ENCODE measurements at places on chromosomes 5 and 9. TPM values are rescaled to one million over a fixed set of nuclear protein-coding genes. Genes with fewer than 3 reads are reported as not detected.

DNA sequence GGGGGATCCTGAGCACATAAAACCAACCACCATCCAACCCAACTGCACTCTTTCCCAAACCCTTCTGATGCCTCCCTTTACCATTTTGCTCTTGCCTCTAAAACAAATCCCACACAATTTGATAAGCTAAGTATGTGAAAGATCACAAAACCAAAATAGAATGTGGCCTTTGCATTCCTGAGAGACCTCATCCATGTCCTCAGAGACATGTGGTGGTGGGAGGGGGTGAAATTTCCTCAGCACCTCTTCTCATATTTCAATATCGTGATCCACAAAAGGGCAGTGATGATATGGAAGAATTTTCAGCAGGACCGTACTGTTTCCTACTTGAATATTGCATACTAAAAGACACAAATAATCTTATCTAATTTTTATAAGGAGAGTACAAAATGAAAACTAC is 423.3 kb downstream of the TLE1 start:
- DNase-seq = no peak

DNA sequence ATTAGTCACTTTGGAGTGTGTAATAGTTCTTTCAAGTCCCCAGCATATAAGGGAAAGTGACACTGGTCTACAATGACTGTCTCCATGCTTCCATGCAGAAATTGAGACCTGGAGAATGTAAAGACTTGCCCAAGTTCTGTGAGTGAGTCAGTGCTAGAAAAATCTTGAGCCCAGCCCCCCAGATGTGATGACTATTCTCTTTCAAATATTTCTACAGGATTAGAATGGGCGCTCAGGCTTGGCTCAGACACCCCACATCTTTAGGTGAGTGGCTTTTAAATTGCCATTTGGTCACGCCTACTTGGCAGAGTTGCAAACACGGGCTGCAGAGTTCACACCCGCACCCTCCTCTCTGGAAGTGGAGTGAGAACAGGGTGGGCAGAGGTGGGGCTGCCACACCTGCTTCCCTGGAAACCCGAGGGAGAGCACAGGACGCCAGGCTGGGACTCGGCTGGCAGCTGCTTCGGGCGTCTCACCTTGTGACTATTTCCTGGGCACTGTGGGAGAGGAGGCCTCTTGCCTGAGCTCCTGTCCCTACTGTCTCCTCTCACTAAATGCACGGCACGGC is 37.6 kb downstream of the ROPN1L start:
- DNase-seq = no peak

DBH gene
- polyA plus RNA-seq = 2.2 TPM

GRCh38 chr5:105616599-105616998 is 2054.0 kb upstream of the NUDT12 start:
- DNase-seq = no peak

DNA sequence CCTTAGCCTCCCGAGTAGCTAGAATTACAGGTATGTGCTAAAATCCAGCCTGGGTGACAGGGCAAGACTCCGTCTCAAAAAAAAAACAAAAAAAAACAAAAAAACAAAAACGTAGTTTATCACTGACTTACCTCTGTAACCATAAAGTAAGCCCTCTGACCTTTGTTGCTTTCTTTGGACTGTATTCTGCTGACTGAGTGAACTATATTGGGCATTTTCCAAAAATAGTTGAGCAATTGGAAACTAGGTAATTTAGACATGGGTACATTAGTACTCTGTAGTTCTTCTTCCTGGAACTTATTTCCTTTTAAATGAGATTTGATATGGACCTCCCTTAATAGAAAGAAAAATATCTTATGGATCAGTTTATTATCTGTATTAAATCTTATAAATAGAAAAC is 66.6 kb downstream of the ANKHD1 start:
- no peak for DNase-seq

UTP15 gene
- 19.3 TPM for polyA plus RNA-seq

SLC6A18 gene
- 0.09 TPM for polyA plus RNA-seq

All from right lung (tissue), 10 donors.